ENCODE measurements at places on chromosomes 3 and 15.
A peak's percentile ranks its signal among the peaks of the same experiment; 100 is the strongest.

- peak; percentile 84 for DNase-seq
These were observed 6.5 kb downstream of the ALAS1 start for GRCh38 chr3:52204337-52205073.

- no peak for DNase-seq
These were observed 101.3 kb upstream of the HES1 start for GRCh38 chr3:194034346-194035336.

- DNase-seq = no peak
These were observed 33.0 kb upstream of the PLSCR4 start for GRCh38 chr3:146283781-146284445.

DNA sequence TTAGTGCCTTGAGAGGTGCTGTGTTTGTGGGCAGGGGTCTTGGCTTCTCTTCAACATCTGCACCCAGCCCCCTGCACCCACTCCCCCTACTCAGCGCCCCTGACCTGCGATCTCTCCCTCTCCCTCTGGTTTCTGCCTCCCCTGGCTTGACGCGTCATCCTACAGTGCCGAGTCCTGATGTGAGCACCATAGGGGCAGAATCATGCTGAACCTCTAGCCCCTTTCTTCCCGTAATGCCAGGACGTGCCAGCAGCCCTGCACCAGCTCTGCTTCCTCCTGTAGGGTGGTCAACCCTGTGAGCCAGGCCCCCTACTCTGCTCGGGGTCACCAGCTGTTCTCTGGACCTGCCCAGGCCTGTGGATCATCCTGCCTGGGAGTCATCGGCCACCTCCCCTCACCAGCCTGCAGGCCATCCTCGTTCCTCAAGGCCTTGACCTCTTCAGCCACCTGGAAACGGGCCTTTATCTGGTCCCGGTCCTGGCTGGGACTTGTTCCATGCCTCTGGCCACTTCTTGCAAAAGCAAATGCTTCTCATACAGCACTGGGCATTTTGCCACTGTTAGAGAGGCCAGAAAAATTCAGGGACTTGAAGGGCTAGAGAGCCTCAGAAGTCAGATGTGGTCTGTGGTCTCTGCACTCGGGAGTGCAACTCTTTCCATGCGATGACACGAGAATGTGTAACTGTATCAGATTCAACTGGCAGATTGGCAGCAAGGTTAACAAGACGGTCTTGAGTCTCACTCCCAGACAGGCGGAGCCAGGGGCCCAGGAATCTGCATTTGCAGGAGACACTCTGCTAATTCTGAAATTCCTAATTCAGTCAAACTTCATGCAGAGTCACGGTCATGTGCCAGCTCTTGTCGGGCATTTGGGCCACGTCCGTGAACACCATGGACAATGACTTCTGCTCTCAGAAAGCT, 16.7 kb upstream of the KLF15 start:
- no peak for DNase-seq

- no peak for DNase-seq
These were observed 68.0 kb downstream of the ATP11B start for GRCh38 chr3:182861348-182861747.

DNA sequence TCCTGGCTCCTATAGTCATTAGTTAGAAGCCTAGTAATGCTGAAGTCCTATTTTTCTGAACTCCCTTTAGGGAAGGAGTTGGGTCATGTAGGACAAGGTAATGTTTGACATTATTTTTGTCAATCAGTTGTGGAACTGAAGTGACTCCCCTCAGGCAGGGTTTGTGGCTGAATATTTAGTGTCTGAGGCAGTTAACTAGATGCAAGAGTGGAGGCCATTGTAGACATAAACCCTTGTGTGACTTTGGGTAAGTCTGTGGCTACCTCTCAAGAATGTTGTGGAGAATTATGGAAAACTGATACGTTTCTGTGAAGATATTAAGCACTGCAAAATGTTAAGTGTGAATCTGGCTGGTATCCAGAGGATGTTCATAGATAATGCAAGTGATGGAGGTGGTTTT, 125.2 kb upstream of the PHLDB2 start:
- no peak for DNase-seq

DNA sequence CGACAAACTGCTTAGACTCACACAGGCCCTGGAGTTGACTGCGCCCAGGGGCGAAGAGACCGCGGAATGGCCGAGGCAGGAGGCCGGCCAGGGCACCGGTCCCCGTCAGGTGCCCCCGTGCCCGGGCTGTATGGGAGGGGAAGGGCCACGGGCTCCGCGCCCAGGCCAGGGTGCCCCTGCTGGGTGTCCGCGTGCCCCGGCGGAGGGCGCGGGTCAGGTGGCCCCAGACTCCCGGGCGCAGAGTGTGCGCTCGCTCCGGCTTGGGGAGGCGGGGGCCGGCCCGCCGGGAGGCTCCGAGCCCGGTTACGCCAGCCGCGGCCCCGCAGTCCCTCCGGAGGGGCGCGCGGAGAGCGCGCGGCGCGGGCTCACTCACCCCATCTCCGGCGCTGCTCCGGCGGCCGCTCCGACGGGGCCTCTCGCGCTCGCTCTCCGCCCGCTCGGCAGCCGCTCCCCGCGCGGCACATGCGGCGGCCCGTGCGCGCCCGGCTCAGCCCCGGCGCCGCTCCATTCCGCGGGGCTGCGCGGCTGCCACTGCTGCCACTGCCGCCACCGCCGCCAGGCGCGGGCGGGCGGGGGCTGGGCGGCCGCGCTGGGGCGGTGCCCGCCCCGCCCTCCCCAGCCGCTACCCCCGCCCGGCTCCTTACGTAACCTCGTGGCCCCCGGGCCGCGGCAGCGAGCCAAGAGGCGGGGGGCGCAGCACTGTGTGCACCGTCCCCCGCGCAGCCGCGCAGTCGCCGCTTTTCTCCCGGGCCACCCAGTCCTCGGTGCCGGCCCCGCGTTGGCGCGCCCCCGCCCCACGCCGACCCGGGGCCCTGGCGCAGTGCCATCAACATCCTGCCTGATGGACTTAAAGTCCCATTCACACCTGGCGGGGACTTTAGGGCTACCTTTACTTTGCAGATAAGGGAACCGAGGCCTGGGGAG, at the start of gene HOMER2:
Gene HOMER2, minus strand, starts transcription at position 563 of the 924 bp plus-strand sequence. Its CDS starts 185 bp downstream, at position 378.
- DNase-seq = no peak

- no peak for DNase-seq
These were observed 1.2 kb downstream of the GP5 start for GRCh38 chr3:194397757-194398312.
